NAMALWA (cell line): ENCODE measurements at places on chromosomes 3 and 15.
A peak's percentile ranks its signal among the peaks of the same experiment; 100 is the strongest.

DNA sequence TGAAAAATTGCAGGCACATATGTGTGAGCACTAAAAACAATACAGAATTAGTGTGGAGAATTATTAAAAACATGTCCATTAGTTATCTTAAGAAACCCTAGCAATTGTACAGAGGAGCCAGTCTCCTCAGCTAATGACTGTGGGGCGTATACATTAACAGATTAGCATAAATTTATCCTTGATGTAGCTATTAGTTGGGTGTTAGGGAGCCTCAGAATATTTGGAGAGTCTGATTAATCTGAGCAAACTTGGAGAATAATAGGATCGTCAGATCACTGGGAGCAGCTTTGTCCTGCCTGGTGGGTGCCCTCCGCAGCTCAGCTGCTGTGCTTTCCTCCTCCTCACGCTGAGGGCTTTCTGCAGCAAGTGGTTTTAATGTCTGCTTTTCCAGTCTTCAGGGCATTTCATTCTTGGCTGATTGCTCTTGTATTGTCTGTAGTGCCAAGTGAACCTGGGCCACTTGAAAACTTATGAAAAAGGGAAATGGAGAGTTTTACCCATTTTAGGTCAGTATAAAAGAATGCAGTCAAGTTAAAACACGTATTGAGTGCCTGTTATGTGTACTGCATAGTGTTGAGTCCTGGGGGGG lies 417.4 kb upstream of the SEMA6D start:
- no peak for DNase-seq

- peak; percentile 97 for DNase-seq
Observed at GRCh38 chr15:82045892-82046665, at the start of gene MEX3B. TSS of gene MEX3B (minus strand) at chr15:82046018. CDS start at chr15:82045705, 313 bp downstream.

DNA sequence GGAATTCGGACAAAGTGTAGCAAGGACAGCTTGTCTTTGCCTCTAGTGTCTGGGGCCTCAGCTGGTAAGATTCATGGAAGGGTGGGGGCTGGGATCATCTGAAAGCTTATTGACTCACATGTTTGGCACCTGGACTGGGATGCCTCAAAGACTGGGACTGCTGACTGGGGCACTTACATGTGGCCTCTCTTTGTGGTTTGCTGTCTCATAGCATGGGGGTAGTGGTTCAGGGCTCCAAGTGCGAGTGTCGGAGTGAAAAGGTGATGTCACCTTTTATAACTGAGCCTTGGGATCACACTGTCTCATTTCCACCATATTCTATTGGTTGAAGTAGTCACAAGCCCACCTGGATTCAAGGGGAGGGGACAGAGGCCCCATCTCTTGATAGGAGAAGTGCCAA lies 6.8 kb downstream of the MFSD1 start:
- DNase-seq: no peak

- DNase-seq: no peak
Observed at GRCh38 chr3:111662907-111663306, 67.8 kb upstream of the ZBED2 start.

DNA sequence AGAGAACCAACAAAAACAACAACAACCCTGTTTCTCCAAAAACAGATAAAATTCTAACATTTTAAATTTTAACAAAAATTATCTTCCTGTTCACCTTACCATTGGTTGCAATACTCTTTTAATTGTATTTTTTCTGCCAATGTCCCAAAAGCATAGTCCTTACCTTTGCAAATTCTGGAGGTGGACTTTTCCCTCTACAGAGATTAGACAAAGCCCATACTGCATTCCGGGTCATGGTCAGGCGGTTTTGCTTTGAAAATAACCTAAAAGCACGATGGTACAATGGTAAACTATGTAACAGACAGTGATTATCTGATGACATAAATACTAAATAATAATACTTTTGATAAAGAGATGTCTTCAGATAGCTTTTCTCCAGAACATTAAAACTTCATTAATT lies 35.5 kb upstream of the WDR5B start:
- DNase-seq: no peak

- no peak for DNase-seq
Observed at GRCh38 chr3:72428803-72429202, 419.4 kb downstream of the SHQ1 start.

- DNase-seq: no peak
Observed at GRCh38 chr15:52329987-52330386, 34.4 kb upstream of the MYO5C start.

DNA sequence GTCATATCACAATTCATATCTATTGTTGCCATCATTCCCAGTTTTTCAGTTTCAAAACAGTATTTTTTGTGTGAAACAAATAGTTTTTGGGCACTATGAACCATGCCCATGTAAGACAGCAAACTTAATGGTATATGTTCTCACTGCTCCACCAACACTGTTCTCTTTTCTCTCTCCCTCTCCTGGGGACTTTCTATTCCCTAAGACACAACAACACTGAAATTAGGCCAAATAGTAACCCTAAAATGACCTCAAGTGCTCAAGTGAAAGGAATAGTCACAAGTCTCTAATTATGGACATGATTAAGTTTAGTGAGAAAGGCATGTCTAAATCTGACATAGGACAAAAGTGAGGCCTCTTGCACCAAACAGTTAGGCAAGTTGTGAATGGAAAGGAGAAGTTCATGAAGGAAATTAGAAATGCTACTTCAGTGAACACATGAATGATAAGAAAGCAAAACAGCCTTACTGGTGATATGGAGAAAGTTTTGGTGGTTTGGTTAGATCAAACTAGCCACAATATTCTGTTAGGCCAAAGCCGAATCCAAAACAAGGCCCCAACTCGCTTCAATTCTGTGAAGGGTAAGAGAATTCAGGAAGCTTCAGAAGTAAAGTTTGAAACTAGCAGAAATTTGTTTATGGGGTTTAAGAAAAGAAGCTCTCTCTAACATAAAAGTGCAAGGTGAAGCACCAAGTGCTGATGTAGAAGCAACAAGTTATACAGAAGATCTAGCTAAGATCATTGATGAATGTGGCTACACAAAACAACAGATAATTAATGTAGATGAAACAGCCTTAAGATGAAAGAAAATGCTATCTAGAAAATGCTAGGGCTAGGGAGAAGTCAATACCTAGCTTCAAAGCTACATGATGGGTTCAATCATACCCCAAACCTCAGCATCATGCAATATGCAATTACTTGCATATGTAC lies 104.2 kb downstream of the CBLB start:
- DNase-seq: no peak

- DNase-seq: no peak
Observed at GRCh38 chr3:179717219-179717618, 64.4 kb downstream of the USP13 start.

DNA sequence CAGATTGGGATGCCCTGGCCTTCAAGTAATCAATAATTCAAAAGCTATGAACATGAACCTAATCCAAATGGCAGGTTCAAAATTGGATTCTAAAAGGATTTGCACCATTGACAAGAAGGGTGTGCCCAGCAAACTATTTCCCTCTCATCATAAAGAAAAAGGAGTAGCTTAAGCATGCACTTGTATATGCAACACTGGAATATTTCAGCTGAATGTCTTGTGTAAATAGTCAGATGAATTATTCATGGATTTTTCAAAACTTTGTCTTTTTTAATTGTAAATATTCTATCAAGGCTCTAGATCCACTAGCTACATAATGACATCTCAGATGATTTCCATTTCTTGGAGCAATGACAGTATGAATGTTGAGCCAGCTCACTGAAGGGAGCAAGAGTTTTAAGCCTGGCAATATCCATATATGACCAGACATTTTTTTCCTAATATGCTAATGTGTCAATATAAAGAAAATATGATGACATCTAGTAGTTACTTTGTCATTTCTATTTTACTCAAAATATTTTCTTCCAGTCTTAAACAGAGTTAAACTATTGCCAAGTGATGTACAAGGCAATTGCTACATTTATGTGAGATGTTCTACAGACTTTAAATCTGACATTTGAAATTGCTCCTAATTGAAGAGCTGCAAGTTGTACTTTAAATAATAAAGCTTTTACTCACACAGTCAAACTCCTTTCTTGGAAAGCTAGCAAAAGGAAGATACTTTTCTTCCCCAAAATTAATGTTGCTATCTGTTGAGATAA lies 230.5 kb upstream of the AGTR1 start:
- DNase-seq: no peak

DNA sequence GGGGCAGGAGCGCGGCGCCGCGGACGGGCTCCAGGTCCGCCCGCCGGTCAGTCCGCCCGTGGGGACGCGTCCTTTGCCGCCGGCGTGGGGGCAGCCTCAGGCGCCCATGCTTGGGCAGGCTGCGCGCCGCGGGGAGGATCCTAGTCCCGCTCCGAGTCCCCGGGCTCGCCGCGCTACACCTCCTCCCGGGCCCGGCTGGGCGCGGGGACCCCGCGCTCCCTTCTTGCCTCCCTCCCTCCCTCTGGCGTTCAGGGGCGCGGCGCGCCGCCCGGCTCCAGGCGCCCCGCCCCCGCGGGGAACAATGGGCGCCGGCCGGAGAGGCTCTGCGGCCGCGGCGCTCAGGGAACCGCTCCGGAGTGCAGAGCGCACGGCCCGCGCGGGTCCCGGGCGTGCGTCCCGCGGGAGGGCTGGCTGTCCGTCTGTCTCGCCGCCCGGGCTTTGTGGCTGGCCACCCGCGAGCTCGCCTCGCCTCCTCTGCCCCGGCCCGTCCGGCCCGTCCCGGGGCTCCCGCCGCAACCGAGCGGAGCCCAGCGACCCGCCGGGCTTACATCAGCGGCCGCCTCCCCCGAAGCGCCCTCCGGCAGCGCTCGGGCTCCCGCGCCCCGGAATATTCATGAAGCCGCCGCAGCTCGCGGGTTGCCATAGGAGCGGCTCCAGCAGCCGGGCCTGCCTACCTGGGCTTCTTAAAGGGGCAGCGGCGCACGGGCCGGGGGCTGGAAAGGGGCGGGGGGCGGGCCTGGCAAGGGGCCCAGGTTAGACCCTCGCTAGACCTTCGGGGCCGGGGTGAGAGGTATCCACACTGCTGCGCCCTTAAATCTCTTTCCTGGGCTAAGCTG lies at the start of gene HCN4:
TSS of gene HCN4 (minus strand) at position 658 of the 836 bp plus-strand sequence. CDS start 688 bp downstream, outside the sequence.
- DNase-seq: no peak

GRCh38 chr15:44501768-44502366 lies 35.1 kb upstream of the EIF3J start:
- peak; percentile 57 for DNase-seq

DNA sequence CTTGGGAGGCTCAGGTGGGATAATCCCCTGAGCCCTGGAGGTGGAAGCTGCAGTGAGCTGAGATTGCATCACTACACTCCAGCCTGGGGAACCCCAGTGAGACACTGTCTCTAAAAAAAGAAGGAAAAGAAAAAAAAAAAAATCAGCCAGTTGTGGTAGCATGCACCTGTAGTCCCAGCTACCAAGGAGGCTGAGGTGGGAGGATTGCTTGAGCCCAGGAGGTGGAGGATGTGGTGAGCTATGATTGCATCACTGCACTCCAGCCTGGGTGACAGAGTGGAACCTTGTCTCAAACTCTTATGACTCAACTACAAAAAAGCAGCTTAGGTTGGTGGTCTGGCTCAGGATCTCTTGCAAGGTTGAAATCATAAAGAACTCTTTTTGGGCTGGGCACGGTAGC lies 19.3 kb upstream of the GPX1 start:
- peak; percentile 16 for DNase-seq

DNA sequence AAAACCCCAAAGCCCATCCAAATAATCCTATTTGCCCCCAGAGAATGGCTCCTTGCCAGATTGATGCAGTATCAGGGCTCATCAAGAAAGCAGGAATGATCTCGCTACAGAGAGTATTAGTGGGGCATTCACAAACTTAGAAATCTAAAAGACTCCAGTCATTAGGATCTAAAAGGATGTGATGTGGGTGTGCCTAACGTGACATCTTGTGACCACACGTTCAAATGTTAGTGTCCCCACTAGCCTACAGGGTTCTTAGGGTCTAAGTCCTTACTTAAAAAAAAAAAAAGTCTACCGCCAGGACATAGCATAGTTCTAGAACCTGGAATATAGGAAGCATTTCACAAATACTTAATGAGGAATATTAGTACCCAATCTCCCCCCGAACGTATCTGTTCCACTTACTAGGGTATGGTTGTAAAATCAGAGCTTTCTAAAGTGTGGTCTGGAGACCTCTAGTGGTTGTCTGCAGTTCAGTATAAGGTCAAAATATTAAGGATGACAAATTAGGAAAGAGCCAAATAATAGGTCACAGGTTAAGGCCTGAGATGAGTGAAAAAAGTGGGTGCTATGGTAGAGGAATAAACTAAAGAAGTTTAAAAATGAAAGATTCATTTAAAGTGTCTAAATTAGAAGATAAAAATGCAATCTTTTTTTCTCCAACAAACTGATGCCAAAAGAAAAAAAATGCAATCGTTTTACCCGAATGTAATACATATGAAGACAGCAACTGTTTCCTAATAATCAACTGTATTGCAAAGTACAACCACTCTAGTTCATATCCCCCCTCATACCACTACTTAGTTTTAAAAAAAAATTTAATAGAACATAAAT lies 4.2 kb upstream of the CHRM5 start:
- DNase-seq: peak; percentile 63

DNA sequence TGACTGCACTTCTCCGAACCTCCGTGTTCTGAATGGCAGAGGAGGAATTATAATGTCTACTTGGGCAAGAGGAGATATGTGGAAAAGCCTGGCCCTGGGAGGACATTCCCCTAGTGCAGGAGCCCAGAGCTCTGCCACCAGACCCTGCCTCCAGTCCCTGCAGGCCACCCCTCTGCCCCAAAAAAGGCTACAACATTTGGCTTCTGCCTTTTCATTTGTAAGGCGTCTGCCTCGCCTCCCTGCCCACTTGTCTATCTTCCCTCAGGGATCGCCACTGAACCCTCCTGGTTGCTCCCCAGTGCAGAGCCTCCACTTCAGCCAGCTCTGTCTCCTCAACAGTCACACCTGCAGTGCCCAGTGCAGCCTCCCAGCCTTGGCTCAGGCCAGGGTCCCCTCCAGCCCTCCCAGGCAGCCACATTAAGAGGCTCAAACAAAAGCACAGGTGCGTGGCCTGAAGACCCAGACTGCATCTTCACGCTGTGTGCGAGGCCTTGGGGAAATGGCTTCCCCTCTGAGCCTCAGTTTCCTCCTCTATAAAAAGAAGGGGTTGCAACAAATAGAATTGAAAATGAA lies 125.9 kb upstream of the SMAD3 start:
- no peak for DNase-seq
